ENCODE measurements at places on chromosomes 7 and 10. TPM values are rescaled to one million over a fixed set of nuclear protein-coding genes. Genes with fewer than 3 reads are reported as not detected.

- no peak for DNase-seq
- peaks cover 23% of the 10 kb centered on the region for H3K4me1 ChIP-seq
- no peak overlapping the region for H3K27ac ChIP-seq
- H3K27me3 ChIP-seq, result peaks cover 57% of the 10 kb centered on the region
- H3K36me3 ChIP-seq, result no peaks in the 10 kb centered on the region
Observed at GRCh38 chr10:103492655-103493261, 747 bp upstream of the NEURL1 start.

The IGF2BP3 gene
- 1.2 TPM for total RNA-seq

GRCh38 chr7:95209276-95209675, 115.1 kb downstream of the PON1 start:
- no peak overlapping the region for H3K4me3 ChIP-seq
- H3K4me1 ChIP-seq, result no peaks in the 10 kb centered on the region
- no peaks in the 10 kb centered on the region for H3K36me3 ChIP-seq
- H3K27ac ChIP-seq, result no peak overlapping the region
- DNase-seq, result no peak

The PRSS58 gene
- total RNA-seq, result not detected

The NAT16 gene
- not detected for total RNA-seq

The OR2A5 gene
- total RNA-seq, result not detected

GRCh38 chr7:104848138-104848990, 165.6 kb upstream of the KMT2E start:
- no peaks in the 10 kb centered on the region for H3K4me1 ChIP-seq
- DNase-seq, result peak; percentile 63
- no peaks in the 10 kb centered on the region for H3K36me3 ChIP-seq
- peaks cover 11% of the 10 kb centered on the region for H3K27me3 ChIP-seq
- no peak overlapping the region for H3K4me3 ChIP-seq

DNA sequence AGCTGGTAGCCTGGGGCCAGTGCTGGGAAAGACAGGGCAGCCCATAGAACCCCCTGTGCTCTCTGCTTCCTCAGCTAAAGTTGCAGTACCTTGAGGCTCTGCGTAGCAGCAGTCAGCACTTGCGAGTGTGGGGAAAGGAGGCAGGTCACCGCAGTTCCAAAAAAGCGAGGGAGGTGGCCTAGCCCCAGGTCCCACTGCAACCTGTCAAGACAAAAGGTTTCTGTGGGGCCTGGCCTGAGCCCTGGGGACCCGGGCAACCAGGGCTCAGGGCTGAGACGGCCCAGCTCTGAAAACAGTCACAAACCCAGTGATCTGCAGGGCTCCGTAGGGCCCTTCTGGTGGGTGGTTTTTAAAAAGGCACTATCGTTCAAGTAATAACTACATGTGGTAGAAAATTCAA, 19.5 kb downstream of the RRP12 start:
- H3K4me1 ChIP-seq, result peaks cover under 1% of the 10 kb centered on the region
- no peaks in the 10 kb centered on the region for H3K27me3 ChIP-seq
- H3K27ac ChIP-seq, result no peak overlapping the region
- no peak for DNase-seq
- H3K4me3 ChIP-seq, result no peak overlapping the region

GRCh38 chr10:131735577-131735976, 165.2 kb upstream of the PPP2R2D start:
- no peaks in the 10 kb centered on the region for H3K36me3 ChIP-seq
- H3K27ac ChIP-seq, result no peak overlapping the region
- no peak overlapping the region for H3K4me3 ChIP-seq
- no peaks in the 10 kb centered on the region for H3K4me1 ChIP-seq

The CCDC172 gene
- not detected for total RNA-seq

- DNase-seq, result no peak
- no peaks in the 10 kb centered on the region for H3K4me1 ChIP-seq
- no peak overlapping the region for H3K27ac ChIP-seq
- no peaks in the 10 kb centered on the region for H3K27me3 ChIP-seq
- H3K4me3 ChIP-seq, result no peak overlapping the region
- H3K36me3 ChIP-seq, result no peaks in the 10 kb centered on the region
Observed at GRCh38 chr10:35827783-35828182, 185.7 kb upstream of the FZD8 start.

The ASAH2 gene
- total RNA-seq, result 1.9 TPM

DNA sequence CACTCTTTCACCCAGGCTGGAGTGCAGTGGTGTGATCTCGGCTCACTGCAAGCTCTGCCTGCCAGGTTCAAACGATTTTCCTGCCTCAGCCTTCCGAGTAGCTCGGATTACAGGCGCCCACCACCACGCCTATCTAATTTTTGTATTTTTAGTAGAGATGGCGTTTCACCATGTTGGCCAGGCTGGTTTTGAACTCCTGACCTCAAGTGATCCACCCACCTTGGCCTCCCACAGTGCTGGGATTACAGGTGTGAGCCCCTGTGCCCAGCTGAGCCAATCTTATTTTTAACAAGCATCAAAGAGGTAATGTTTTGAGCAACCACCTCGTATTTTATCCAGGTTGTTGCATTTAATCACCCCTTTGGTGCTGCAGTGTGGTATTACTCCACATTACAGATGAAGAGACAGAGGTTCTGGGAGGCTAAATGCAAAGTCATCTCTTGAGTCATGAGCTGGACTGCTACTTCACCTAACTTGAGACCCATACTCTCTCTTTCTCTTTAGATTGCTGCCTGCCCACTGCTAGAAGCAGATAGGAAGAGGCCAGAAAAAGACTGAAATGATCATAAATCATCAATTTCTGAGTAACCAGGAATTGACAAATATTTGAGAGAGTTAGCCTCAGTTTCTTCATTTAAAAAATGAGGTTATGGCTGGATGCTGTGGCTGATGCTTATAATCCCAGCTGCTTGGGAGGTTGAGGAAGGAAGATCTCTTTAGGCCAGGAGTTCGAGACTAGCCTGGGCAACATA, 116.2 kb downstream of the CAMK1D start:
- H3K27me3 ChIP-seq, result no peaks in the 10 kb centered on the region
- no peak overlapping the region for H3K27ac ChIP-seq
- H3K4me1 ChIP-seq, result peaks cover 16% of the 10 kb centered on the region
- H3K4me3 ChIP-seq, result no peak overlapping the region
- no peak for DNase-seq

The RPP30 gene
- 48.9 TPM for total RNA-seq

The DRGX gene
- total RNA-seq, result not detected

GRCh38 chr7:99397297-99397983, 11.0 kb downstream of the PDAP1 start:
- no peak for DNase-seq
- peaks cover 73% of the 10 kb centered on the region for H3K36me3 ChIP-seq

GRCh38 chr10:118234683-118235082, 107.4 kb downstream of the FAM204A start:
- DNase-seq, result no peak
- no peak overlapping the region for H3K4me3 ChIP-seq
- H3K27ac ChIP-seq, result no peak overlapping the region
- H3K4me1 ChIP-seq, result no peaks in the 10 kb centered on the region
- peaks cover 13% of the 10 kb centered on the region for H3K27me3 ChIP-seq

DNA sequence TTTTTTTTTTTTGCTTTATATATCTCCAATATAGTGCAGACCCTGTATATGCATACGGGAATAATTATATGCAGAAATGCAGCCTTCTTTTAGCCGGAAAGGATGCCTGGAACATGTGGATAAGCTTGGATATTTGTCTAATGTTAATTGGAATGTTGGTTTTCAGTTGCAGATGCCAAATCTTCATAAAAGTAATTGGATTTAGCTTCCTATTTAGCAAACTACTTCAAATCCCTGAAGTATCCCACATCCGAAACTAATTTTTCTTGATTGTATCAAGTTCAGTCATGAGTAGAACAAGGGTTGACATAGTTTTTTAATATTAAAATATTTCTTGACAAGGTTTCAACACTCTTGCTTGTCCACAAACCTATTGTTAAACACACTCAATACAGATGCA, 281.7 kb downstream of the BBS9 start:
- H3K36me3 ChIP-seq, result no peaks in the 10 kb centered on the region
- no peak overlapping the region for H3K4me3 ChIP-seq
- H3K4me1 ChIP-seq, result no peaks in the 10 kb centered on the region
- H3K27ac ChIP-seq, result no peak overlapping the region

DNA sequence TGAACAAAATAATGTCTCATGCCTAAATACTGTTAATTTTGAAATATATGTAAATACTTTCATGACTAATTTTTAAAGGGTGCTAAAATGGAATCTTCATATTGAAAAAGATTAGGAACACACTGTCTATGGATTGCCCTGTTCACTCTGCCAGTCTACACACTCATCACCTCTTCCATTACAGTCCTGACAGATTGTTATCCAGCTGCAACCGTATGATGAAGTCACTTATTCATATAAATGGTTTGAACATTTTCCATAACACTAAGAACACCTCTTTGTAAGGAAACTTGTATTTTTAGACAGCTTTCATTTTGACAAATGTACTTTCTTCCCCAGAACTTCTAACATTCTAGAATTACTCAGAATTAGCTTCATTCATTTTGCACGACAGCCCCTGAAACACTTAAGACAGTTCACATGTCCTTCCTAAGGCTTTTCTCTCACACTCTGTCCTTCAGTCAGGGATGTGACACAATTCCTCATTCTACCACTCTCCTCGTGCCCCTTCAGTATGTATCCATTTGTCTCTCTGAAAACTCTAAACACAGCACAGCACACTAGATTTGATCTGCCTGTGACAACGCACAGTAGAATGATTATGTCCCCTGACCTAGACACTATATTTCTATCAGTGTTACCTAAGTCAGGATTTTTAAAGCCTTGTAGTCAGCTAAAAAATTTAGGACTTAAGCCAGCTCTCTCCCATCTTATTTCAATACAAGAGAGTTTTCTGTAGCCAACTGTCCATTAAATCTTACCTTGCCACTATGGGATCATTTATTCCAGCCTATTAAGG, 71.9 kb downstream of the ORC5 start:
- H3K27ac ChIP-seq, result no peak overlapping the region
- H3K27me3 ChIP-seq, result no peaks in the 10 kb centered on the region
- H3K4me1 ChIP-seq, result peaks cover 3% of the 10 kb centered on the region
- H3K4me3 ChIP-seq, result no peak overlapping the region
- DNase-seq, result no peak

DNA sequence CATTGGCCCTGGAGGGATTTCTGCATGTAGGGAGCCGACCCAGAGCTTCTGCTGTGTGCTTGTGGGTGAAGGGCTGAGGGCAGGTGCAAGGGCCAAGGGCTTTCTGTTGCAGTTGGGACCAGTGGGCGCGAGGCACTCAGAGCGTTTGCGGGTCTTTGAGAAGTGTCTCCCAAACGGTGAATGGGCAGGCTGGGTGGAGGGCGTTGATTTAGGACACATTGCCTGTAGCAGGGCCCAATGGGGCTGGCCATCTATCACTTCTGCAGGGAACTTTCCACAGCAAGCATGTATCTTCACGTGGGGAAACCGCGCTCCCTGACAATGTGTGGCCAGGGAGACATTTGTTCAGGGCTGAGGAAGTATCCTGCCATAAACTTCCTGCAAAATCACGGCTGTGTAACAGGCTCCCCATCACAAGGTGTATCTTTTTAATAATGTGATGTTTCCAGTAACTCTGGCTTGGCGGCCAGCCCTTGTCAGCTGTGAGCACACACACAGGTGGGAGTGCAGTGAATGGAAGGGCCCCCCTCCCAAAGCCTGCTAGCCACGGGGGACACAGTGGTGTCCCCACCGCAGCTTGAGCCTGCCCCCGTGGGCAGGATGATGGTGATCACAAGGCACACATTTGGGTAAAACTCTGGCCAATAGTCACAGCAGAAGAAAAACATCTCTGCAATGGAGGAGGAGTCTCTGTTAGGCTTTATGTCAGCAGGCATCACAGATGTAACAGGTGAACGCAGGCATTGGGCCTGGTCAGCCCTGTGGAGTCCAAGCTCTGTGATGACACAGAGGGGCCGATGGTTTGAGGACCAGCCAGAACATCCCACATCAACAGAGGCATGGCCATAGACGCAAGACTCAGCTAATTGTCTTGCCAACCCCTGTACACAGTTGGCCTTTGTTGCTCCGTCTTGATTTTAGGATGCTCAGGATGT, 84.3 kb downstream of the GLRX3 start:
- H3K36me3 ChIP-seq, result no peaks in the 10 kb centered on the region
- DNase-seq, result no peak
- H3K4me3 ChIP-seq, result no peak overlapping the region
- H3K27ac ChIP-seq, result no peak overlapping the region

DNA sequence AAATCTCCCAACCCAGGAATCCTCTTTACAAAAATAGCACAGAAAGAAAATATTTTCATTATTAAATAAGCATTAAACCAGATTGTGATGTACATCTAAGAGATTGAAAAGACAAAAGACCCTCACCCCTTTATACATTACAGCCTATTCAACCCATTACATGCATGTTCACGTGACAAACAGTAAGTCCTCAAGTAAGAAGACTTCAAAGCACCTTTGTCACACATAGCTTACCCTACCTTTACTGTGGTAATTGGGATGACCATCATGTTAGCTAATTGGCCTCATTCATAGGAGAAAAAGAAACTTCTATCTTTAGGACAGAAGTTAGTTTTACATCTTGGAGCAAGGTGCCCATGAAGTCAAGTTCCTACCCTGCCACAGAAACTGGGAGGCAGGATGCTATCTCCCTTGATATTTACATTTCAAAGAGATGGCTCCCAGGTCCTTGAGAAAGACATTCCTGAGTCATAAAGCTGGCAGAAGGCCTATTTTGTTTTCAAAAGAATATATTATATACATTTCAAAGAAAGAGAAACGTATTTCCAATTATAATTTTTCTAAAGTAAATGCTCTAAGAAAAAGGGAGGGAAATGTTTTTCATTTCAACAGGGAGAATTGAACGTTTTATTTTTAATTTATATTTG, 48.1 kb downstream of the GNAI1 start:
- H3K4me3 ChIP-seq, result no peak overlapping the region
- H3K27ac ChIP-seq, result no peak overlapping the region
- DNase-seq, result no peak
- peaks cover 6% of the 10 kb centered on the region for H3K4me1 ChIP-seq
- H3K27me3 ChIP-seq, result no peaks in the 10 kb centered on the region

GRCh38 chr10:72503241-72503640, 122.6 kb downstream of the MICU1 start:
- no peaks in the 10 kb centered on the region for H3K27me3 ChIP-seq
- no peak overlapping the region for H3K4me3 ChIP-seq
- no peaks in the 10 kb centered on the region for H3K4me1 ChIP-seq
- no peak for DNase-seq
- no peak overlapping the region for H3K27ac ChIP-seq

DNA sequence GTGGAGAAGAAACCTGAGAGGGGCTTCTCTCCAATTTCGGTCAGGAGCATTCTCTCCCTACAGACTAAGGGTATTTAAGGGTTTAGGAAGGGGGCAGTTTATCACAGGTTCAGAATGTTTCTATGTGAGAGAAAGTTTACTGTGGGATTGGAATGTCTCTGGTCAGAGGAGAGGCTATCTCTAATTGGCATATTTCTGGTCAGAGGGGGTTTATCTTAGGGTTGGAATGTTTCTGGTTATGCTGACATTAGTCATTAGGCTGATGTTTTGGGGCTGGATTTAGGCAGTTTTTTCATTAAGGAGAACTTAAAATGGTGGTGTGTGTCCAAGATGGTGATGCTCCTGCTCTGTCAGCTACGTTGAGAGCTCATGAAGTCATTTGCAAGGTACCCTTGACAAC, 758.0 kb downstream of the TYW1 start:
- H3K4me1 ChIP-seq, result no peaks in the 10 kb centered on the region
- H3K36me3 ChIP-seq, result no peaks in the 10 kb centered on the region
- no peak overlapping the region for H3K27ac ChIP-seq
- no peaks in the 10 kb centered on the region for H3K27me3 ChIP-seq
- H3K4me3 ChIP-seq, result no peak overlapping the region

GRCh38 chr7:15433151-15433550, 128.7 kb downstream of the AGMO start:
- no peaks in the 10 kb centered on the region for H3K27me3 ChIP-seq
- H3K4me3 ChIP-seq, result no peak overlapping the region
- no peaks in the 10 kb centered on the region for H3K36me3 ChIP-seq
- no peaks in the 10 kb centered on the region for H3K4me1 ChIP-seq
- no peak for DNase-seq

Measured in activated CD4-positive, alpha-beta T cell treated with anti-CD3 and anti-CD28 coated beads, Interleukin-2, amount 10 ng/mL, durations not matched to agents 7 days and 5 days (primary cell).